Cardiac atrium fibroblast (primary cell): ENCODE measurements at places on chromosomes 2 and 18. TPM values are rescaled to one million over a fixed set of nuclear protein-coding genes. Genes with fewer than 3 reads are reported as not detected.

Gene ACADL
- not detected in 2 replicates for total RNA-seq

Gene HOXD9
- total RNA-seq: not detected in 2 replicates

Gene VWC2L
- not detected in 2 replicates for total RNA-seq

Gene PLEKHA3
- 4.5 and 8.8 TPM in 2 replicates for total RNA-seq

Gene GCKR
- 0.32 TPM in 1 of 2 replicates, not detected in the other for total RNA-seq

Gene RPRM
- total RNA-seq: not detected in 2 replicates
